ENCODE measurements at places on chromosomes 7 and 10.

DNA sequence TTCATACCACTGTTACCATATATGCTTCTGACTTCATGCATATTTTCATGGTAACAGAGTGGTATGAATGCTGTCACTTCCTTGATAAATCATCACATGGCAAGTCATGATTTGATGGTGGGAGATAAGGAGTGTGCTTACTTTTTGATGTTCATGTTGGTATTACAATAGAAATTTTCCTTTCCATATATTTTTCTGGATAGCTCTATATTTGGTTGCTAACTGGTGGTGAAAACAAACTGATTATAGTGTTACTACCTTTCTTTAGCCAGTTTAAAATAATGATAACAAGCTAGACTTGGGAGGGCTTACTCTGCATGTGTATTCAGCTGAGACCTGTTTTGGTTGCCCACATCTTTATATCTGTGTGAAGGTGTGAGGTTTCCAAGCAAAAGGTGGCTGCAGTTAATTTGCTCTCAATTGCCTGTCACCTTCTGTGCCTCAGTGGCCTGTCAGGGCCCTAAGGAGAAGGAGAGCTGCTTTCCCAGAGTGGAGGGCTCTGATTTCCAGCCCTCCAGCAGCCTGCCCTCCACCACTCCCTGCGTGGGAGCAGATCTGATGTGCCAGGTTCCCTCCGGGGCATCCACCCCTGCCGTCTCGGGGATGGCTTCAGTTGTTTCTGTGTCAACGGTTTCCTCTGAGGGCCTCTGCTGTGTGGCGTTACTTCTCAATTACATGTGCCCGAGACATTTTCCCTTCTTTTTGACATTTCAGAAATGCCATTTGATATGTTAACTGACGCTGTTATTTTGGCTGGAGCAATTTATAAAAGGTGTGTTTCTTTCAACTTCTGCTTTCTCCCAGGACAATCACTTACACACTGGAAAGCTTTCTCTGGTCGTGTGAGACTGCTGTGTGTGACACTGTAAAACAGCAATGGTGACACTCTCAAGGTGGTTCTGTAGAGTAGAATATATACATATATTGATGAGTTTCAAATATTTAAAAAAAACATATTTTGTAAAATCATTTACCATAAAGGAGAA is 107.7 kb upstream of the KLF6 start:
- no peak for DNase-seq

- no peak for DNase-seq
Measured at GRCh38 chr10:69067189-69067588, 20.7 kb upstream of the SRGN start.

DNA sequence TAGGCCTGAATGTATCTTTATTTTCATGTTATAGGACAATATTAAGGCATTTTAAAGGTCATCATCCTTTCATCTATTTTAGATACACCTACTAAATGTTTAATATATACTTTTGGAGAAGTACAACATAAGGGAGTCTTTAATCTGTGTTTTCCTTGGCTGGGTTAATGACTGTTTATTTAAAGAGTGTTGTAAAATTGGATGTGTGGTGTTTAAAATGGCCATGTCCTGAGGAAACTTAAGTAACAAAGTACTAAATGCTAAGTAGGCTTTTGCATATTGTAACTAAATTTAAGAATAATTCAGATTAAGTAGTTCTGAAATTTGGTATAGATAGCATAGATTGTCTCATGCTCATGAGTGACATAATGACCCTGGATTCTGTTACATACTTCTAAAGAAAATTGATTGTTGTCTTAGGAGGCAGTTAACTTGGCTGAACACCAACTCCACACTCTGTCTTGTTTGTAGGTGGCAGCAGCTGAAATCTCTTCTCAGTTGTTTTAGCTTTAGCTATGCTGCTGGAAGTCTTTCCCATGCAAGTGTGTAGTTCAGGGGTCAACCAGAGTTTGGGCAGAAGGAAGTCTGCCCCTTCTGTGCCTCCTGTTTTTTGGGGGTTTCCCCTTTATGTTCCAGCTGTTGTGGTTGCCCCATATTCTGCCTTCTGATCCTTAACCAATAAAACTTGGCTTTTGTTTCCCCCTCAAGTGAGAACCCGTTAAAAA is 29.2 kb downstream of the DLD start:
- DNase-seq = no peak

DNA sequence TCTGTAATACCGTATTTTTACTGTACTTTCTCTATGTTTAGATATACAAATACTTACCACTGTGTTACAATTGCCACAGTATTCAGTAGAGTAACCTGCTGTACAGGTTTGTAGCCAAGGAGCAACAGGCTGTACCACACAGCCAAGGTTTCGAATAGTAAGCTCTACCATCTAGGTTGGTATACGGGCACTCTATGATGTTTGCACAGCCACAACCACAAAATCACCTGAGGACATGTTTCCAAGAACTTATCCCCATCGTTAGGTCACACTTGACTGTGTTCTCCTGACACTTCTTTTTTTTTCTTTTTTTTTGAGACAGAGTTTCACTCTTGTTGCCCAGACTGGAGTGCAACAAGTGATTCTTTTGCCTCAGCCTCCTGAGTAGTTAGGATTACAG is 134.6 kb upstream of the TRIM24 start:
- no peak for DNase-seq

GRCh38 chr7:47361746-47362215 is 220.1 kb downstream of the TNS3 start:
- peak; percentile 63 for DNase-seq

DNA sequence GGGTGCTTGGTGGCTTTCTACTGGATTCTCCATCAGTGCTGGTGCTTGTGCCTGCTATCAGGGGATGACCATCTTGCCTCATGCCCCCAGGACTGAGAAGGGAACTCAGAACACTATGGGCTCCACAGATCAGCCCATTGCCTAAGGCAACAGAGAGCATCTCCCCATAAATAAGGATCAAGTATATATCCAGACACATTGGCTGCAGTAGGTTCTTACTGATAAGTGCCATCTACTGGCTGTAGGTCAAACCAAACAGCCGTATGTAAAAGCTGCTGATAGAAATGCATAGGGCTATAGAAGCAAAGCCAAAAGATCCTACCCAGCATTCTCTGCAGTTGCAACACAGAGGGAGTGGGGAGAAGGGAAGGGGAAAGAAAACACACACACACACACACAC is 153.7 kb downstream of the CDK14 start:
- DNase-seq = no peak

DNA sequence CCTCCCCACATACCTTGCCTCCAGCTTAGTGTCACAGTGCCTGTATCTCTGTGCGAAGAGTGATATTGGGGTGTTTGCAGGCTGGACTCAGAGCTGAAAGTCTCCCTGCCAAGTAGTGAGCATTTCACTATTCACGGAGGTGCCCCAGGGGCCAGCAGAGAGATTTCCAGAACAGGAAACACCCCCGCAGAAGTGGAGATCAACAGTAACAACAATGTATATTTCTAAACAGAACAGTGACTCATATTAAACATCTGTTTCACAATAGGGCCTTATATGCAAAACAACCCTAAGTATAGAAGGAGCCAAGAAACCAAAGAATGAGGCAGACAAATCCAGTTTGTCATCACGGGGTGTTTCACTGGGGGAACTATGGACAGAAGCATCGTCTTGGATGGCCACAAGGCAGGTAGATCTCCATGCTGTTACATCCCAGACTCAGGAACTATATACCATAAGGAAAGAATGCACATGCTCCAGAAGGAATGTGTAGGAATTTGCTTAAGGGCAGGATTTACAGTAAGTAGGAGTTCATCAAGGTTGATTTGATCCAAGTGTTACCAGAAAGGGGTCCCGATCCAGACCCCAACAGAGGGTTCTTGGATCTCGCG is 29.3 kb upstream of the CCL24 start:
- DNase-seq = peak; percentile 21

DNA sequence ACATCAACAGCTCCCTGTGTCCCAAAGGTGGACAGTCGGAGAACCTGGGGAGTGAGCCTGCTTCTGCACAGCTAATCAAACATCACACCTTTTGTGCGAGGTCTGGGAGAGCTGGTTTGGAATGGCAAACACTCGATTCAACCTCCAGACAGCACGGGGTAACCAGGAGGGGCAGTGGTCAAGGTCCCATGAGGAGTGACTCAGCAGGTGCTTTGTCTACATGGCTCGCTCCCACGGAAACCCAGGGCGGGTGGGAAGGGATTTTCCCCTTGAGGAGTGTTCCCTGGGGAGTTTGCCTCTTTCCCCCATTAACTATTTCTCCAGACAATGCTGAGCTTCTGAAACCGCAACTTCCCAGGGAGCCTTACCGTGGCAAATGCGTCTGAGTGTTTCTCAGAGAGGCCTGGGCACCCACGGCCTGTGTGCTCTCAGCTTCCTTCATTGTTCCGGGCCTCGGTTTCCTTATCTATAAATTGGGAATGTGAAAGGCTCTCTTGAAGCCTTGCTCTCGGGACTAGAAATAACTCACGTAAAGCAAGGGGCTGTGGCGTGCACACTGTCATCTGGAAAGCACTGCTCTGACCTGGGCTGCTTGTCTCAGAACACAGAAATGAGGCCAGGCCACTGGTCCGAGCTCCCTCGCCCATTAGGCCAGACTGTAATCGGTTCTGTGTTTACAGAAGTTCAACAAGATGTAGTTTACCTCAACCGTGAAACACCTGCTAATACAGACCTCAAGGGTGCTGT is 14.0 kb upstream of the GTPBP4 start:
- no peak for DNase-seq

Data from stimulated activated naive CD8-positive, alpha-beta T cell treated with anti-CD3 and anti-CD28 coated beads, Interleukin-15, Interleukin-2, amounts not matched to agents 100 U/mL and 50 U/mL, for 24 hours (primary cell).